Sigmoid colon (tissue), 7 donors: ENCODE measurements at places on chromosomes 5 and 9. TPM values are rescaled to one million over a fixed set of nuclear protein-coding genes. Genes with fewer than 3 reads are reported as not detected.

GRCh38 chr5:174204535-174205313 is 159.2 kb downstream of the NSG2 start:
- no peak for DNase-seq
- H3K36me3 ChIP-seq = no peaks in the 10 kb centered on the region
- no peak overlapping the region for H3K27ac ChIP-seq
- H3K4me1 ChIP-seq = no peaks in the 10 kb centered on the region

- DNase-seq = no peak
- H3K4me1 ChIP-seq = peaks cover 14% of the 10 kb centered on the region
- no peak overlapping the region for H3K27ac ChIP-seq
- no peak overlapping the region for H3K4me3 ChIP-seq
Observed at GRCh38 chr5:96978812-96979449, 43.1 kb downstream of the LNPEP start.

Gene LARP1
- total RNA-seq = 97.8 TPM

Gene MZB1
- total RNA-seq = not detected

Gene MLANA
- total RNA-seq = not detected
